ENCODE measurements at places on chromosomes 4 and X.
A peak's percentile ranks its signal among the peaks of the same experiment; 100 is the strongest.

DNA sequence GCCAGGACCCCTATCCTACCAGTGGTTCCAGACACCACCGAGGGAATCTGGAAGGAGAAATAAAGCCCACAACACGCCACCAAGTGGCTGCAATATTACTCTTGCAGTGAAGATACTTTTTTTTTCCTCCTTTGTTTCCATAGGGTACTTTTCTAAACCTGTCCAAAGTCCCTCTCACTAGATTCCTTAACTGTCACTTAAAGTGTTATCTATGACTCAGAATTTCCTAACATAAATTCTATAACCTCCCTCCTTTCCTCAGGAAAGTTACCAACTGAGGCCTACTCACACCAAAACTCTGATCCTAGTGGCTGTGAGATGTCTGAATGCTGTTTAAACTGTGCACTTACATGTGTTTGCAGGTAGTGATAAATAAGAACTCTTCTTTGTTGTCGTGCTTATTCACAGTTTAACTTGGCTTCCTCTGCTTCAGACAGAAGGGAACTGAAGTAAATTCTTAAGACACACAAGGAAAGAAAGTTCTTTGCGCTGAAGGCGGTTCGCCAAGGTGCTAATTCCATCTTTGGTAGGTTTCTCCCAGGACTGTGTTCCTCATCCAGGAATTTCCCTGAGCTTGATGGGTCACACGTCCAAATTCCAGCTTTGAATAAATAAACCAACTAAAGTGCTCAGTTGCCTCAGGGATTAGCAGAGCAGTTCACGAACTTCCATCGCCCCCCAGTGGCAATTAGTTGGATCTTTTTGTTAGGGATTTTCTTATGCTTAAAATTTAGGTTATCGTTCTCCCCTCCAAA, 10.7 kb upstream of the HCCS start:
- DNase-seq = peak; percentile 73

- DNase-seq = no peak
Observed at GRCh38 chrX:24283127-24283794, 30.6 kb downstream of the SUPT20HL2 start.

GRCh38 chr4:34492414-34492813, 1751.9 kb downstream of the ARAP2 start:
- DNase-seq = no peak

DNA sequence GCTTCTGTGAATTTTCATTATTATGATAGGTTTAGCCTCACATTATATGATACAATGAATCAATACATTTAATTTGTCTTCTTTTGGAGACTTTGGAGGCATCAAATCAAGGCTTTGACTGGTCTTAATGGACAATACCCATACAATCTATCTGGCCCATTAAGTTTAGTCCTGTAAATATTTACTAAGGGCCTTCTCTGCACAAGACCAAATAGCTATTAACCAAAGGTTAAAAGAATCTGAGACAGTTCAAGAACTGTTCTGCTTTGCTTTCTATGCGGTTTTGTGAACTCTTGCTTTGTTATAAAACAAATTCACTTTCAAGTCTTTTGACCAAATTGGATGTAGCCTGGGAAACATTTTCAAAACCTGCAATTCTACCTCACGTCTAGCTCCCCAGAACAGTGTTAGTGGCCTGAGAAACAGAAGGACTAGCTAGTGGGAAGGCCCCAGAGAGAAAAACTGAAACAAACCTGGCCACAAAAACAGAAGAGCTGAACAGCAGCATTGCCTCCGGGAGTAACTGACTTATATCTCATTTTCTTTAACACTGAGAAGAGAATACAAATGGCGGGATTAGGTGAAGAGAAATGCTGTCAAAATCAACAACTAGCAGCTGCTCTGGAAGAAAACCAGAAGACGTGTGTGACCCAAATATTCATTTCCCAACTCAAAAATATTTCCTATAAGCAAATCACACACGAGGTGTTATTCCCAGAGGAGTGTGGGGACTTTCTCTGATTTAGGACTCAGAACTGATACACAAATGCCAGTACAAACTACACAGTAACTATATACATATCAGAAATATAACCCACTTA, 548 bp downstream of the TLR1 start:
- DNase-seq = no peak

DNA sequence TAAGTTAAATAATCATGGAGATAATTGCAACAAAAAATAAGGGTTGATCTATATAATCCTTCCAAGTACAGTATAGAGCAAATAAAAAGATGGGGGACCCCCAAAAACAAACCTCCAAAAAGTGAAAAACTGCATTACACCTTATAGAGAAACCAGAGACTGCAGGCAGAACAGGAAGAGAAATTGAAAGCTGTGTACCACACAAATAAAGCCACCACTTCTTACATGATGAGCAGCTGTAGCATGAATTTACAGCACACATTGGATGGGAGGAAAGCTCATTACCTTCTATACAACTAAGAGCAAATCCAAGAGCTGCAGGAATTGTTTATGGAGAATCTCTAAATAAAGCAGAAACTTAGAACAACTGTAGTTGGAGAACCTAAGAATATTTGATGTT, 152.4 kb upstream of the PDE5A start:
- no peak for DNase-seq

- no peak for DNase-seq
Observed at GRCh38 chr4:168677879-168678278, 181.0 kb downstream of the PALLD start.

- DNase-seq = no peak
Observed at GRCh38 chr4:156553659-156554058, 417.9 kb downstream of the PDGFC start.

DNA sequence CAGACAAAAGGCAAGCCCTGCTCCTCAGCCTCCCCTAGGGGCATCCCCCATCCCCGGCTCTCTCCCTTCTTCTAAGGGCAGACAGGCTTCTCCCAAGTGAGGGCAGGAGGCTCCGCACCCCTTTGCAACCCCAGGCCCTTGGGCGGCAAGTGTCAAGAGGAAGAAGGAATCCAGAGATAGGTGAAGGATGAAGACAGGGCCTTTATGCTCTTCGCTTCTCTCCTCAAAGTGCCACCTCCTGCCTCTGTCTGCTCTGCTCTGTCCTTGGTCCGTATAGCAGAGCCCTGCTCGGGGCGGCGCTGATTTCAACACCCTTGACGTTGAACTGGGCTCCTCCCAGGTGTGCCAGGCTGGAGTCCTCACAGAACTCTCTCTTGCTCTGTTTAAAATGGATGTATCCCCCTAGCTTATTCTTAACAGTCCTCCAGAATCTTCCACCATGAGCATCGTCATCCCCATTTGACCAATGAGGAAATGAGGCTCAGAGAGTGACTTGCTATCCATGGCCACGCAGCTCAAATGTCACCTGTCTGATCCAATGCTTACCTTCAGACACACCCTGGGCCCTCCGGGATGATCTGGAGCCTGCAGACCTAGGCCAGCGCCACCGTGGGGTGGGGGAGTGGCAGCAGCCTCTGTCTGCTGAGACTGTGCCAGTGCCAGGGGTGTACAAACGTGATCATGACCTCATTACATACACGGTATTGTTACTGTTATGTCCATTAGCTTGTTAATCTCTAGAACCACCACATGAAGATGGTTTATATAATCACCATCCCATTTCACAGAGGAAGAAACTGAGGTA, 99.8 kb downstream of the PHKA2 start:
- no peak for DNase-seq

GRCh38 chrX:15916704-15917084, 62.1 kb upstream of the AP1S2 start:
- DNase-seq = no peak

GRCh38 chrX:118971552-118971951, 2.9 kb upstream of the LONRF3 start:
- no peak for DNase-seq

DNA sequence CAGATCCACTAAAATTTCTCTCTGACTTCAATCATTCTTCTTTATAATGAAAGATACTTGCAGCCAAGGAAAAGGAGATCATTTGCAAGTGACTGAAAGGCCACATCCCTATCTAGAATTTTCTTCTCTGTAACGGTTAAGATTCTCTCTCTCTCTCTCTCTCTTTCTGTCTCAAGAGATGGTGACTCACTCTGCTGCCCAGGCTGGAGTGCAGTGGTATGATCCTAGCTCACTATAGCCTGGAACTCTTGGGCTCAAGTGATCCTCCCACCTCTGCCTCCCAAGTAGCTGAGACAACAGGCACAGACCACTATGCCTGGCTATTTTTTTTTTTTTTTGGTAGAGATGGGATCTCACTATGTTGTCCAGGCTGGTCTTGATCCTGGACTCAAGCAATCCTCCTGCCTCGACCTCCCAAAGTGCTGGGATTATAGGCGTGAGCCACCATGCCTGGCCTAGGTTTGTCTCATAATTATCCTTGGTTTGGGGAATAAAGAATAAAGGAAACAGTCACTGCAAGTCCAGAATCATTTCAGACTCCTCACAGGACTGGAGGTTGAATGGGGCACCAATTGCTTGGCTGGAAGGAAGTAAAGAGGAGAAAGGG, 33.3 kb upstream of the GALNT7 start:
- peak; percentile 7 for DNase-seq

GRCh38 chr4:6806924-6807626, 24.5 kb downstream of the KIAA0232 start:
- no peak for DNase-seq

- DNase-seq = no peak
Observed at GRCh38 chr4:8852118-8852704, 19.4 kb downstream of the HMX1 start.

GRCh38 chrX:132488180-132488705, 595 bp downstream of the MBNL3 start:
- peak; percentile 31 for DNase-seq

GRCh38 chrX:8366481-8366880, 98.1 kb upstream of the VCX3B start:
- peak; percentile 4 for DNase-seq

- no peak for DNase-seq
Observed at GRCh38 chr4:80187677-80188076, 9.6 kb upstream of the PRDM8 start.

DNA sequence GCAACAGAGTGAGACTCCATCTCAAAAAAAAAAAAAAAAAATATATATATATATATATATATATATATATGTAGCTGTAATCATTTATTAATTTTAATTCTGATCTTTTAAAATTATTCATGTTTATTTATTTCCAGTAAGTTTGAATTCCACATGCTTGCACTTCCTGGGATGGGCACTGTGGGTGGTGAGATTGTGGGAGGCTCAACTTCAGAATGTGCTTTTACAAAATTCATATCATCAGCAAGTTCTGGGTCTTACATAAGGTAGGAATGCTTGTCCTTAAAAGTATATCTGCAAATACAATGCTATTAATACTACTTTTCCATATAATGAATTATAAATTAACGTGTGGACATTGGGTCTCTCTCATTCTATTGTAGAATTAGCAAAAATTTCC, 156.5 kb downstream of the EMCN start:
- DNase-seq = no peak

DNA sequence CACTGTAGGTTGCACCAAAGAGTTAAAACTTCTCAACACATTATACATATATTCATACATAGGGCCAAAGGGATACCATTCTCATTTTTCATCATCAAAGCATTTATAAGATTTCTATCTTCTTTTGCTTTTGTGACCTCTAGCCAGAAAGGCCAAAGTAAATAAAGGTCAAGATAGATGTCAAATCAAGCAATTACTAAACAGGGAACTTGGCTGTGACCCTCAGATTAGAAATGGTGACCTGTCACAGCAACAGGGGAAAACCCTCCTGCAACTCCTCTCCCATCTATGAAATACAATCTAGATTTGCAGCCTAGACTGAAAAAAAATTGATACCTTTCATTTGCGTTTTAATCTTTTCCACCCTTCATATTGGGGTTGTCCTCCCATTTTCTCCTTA, 225.6 kb upstream of the FAM241A start:
- no peak for DNase-seq

DNA sequence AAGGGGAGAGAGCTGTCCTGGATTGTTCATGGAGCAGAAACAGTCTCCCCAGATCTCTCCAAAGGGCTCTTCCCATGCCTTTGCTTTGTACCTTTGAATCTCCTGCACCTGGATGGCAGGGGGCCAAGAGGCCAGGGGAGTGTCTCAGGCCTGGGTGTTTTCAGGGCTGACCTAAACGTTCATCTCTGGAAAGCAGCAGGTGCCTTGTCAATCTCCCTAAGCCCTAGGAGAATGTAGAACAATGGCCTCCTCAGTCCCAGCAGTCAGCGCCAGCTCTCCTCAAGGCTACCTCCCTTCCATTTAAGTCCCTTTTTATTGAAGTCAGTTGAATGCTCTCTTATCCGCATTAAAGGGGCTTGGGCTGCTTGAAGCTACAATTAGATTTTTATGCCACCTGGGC, 31.2 kb upstream of the NSUN7 start:
- no peak for DNase-seq

GRCh38 chrX:134870419-134870818, 120.4 kb upstream of the SMIM10 start:
- no peak for DNase-seq

- DNase-seq = no peak
Observed at GRCh38 chr4:83704786-83705185, 168.9 kb downstream of the GPAT3 start.

- DNase-seq = peak; percentile 78
Observed at GRCh38 chrX:134679221-134679620, 20.9 kb upstream of the PLAC1 start.

DNA sequence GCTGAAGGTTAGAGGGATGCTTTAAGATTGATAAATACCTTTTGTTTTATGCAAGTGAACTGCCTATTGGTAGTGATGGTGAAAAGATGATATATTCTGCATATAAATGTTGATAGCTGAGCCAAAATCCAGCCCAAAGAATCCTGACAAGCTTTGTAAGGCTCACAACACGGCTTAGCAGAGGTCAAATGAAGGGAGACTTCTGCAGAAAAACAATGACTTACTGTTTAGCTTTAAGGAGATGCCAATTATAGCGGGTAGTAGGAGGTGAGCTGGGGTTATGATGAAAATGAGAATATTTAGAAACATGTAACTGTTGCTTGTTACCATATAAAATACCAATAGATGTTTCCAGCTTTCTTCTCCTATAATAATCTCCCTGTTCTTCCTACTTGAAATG, 97.1 kb downstream of the AFF1 start:
- no peak for DNase-seq

- DNase-seq = no peak
Observed at GRCh38 chr4:131721883-131722282, 1427.2 kb upstream of the PCDH10 start.

DNA sequence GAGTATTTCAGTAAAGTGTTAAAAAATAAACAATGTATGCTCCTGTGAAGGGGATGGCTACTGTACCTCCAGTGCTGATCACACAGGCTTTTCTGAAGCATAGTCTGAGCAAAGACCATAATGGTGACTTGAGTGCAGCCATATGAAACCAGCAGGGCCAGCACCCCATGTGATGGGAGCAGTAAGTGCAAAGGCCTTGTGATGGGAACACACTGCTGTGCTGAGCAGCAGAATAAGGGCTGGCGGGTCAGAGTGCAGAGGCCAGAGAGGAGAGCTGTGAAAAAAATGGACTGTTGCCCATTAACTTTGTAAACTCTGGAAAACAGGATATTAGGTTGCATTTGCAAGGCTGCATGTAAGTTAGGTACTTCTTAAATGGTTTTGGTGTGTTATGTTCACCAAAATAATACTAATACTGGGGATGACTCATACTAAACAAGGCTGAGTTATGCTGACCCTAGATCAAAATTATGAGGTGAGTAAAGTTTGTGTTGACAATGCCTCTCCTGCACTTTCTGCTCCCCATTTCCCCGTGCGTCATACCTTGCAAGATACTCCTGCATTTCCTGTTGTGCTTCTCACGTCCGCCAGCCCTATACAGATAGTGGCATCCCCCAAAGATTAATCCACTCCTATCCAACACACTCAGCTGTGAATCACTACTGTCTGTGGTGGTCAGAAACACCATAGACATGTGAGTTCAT, 67.0 kb upstream of the FAM9A start:
- DNase-seq = peak; percentile 85
